ENCODE measurements at places on chromosomes 2 and 18.

GRCh38 chr2:80058562-80058961, 246.0 kb downstream of the LRRTM1 start:
- DNase-seq, result no peak

- DNase-seq, result no peak
These were observed 44.0 kb upstream of the UBE2F start for GRCh38 chr2:237922641-237923361.

DNA sequence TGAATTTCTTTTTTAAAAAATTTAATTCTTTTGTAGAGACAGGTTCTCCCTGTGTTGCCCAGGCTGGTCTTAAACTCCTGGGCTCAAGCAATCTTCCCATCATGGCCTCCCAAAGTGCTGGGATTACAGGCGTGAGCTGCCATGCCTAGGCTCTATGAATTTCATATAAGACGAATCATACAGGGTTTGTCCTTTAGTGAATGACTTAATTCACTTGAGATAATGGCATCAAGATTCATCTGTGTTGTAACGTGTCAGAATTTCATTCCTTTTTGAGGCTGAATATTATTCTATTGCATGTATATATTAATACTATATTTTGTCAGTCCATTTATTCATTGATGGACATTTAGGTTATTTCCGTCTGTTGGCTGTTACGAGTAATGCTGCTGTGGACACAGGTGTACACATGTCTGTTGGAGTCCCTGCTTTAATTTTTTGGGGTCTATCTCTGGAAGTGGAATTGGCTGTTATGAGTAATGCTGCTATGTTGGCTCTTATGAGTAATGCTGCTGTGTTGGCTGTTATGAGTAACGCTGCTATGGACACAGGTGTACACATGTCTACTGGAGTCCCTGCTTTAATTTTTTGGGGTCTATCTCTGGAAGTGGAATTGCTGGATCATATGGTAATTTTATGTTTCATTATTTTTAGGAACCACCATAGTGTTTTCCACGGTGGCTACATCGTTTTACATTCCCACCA, 210.6 kb downstream of the CAMKMT start:
- no peak for DNase-seq

GRCh38 chr2:52904355-52904891, 863.2 kb upstream of the CHAC2 start:
- no peak for DNase-seq

GRCh38 chr2:80102026-80102425, 202.5 kb downstream of the LRRTM1 start:
- DNase-seq, result no peak

- DNase-seq, result no peak
These were observed 6.2 kb downstream of the ASTL start for GRCh38 chr2:96131813-96132745.

GRCh38 chr2:178756843-178757242, 50.4 kb downstream of the TTN start:
- DNase-seq, result no peak

DNA sequence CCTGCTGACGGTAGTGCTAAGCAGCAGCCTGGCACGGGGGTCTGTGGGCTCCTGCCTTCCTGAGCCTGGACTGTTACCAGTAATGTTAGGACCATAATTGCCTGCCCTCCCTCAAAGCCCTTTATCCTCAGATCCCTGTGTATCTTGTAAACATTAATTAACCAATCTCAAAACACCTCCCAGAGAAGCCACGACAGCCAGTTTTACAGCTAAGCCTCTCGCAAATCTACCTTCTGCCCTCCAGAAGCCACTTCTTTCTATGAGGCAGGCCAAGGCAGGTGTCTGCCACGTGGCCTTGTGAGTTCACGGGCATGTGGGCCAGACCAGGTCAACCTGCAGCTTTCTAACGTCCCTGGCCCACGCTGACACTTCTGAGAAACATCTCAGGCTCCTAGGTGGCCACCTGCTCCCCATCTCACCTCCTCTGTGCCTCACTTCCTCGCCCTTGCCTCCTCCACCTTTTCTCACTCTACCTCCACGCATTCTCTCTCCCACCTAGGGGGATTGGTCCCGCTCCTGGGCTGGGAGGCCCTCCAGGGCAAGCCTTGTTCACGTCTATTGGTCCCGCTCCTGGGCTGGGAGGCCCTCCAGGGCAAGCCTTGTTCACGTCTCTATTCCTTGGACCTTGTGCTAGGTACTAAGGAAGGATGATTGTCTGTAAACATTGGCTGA, 64.3 kb downstream of the EDAR start:
- no peak for DNase-seq

- DNase-seq, result no peak
These were observed 11.0 kb downstream of the CDH7 start for GRCh38 chr18:65761636-65762295.

- DNase-seq, result no peak
These were observed 240.0 kb downstream of the RND3 start for GRCh38 chr2:150247481-150247880.

- DNase-seq, result no peak
These were observed 681 bp upstream of the ROCK2 start for GRCh38 chr2:11344956-11345677.

GRCh38 chr2:201980389-201980821, 53.2 kb upstream of the FZD7 start:
- DNase-seq, result no peak

GRCh38 chr2:119112230-119112629, 46.3 kb downstream of the C1QL2 start:
- DNase-seq, result no peak

GRCh38 chr2:43541165-43541564, 54.7 kb downstream of the THADA start:
- no peak for DNase-seq

- DNase-seq, result no peak
These were observed 61.6 kb downstream of the AAK1 start for GRCh38 chr2:69581774-69582581.

- no peak for DNase-seq
These were observed 287.3 kb downstream of the MREG start for GRCh38 chr2:215726070-215726469.

GRCh38 chr2:190682168-190682567, 33.3 kb downstream of the NAB1 start:
- DNase-seq, result no peak

DNA sequence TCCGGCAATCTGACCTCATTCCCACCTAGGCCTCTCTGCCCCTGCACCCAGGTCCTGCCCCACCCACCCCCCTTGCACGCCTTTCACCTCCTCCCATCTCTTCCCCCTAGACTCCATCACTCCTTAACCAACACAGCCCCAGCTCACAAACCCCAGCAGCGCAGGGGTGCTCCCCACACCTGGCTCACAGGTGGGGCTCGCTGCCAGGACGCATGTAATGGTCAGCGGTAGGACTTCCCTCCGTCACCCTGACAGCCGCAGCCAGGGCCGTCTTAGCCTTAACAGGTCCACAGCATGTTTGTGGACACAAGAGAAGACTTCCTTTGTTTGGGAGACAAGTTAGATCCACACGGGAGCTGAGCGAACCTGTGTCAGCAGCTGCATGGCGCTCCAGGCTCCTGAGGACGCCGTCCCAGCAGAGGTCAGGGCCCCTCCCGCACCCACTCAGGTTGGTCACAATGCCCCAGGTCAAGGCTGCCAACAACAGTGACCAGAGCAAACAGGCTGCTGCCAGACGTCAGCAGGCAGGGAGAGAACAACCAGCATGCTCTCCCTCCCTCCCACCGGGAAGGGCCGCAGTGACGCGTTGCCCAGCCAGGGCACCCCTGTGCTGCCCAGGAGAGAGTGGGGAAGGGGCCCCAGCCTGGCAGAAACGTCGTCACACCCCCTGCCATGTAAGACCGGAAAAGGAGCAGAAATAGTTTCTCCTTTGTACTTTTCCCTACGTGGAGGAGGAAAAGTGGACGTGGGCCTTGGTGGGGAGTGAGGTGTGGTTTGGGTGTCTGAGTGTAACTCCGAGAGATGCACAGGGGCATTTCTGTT, 68.0 kb downstream of the PXDN start:
- no peak for DNase-seq
